GM04504 (cell line): ENCODE measurements at places on chromosomes 7 and 10.

DNA sequence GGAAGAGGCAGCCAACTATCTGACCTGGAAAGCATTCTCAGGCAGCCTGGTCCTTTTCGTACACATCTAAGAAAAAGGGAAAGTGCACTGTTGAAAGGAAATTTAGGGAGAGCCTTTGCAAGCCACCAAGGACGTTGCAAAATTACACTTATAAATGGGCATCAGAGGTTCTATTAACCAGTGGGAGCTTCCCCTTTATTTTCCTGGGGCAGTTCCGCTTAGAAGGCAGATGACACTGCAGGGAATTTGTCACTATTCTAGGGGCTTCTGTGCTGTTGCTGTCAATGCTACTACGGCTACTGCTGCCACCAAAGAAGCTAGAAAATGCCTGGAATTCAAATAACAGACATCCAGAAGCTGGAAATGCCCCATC, 79.6 kb upstream of the AUTS2 start:
- no peak for DNase-seq

- DNase-seq = no peak
Observed at GRCh38 chr7:1041551-1042491, 2.5 kb upstream of the GPR146 start.

DNA sequence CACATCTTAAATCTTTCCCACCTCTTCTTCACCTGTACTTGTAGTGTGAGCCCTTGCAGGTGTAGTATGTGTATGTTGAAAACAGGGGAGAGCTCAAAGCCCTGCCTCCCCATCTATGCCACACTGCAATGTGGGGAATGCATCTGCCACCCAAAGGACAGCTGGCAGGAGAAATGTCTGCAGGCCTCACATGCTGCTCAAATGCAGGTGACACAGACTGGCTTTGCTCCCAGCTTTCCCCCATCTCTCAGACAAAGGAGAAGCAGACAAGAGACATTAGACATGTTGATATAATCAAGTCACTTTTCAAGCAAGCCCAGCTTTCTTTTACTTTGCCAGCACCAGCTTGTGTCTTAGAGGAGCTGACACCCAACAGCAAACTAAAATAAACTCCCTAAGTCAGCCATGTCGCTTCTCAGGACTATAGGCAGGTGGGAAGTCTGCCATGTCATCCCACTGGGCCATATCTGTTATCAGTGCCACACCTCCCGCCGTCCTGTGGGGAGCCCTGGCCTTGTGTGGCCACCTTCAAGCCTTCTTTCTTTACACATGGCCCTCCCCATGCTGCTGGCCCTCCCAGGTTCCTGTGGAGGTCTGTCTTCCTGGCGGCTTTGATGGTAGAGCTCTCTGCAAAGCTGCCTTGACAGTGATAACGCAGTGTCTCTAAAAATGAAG, 102.1 kb downstream of the CXCL12 start:
- DNase-seq = no peak

DNA sequence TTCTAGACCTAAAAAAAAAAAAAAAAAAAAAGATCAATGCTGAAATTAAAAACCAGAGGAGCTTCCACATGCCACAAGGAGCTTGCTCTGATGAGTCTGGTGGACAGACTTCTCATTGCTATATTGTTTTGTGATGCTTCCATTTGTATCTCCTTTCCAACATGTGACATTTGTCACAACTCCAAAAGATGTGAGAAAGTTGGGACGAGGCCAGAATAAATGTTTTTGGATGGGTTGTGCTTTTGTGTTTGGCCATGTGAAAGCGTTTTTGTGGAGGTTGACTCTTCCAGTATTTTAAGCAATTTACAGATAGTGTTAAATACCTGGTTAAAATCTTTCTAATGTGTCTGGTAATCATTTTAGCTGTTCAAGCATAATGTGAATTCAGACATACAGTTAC, 280.1 kb downstream of the SKAP2 start:
- DNase-seq = no peak
